ENCODE measurements at places on chromosomes 4 and X.

DNA sequence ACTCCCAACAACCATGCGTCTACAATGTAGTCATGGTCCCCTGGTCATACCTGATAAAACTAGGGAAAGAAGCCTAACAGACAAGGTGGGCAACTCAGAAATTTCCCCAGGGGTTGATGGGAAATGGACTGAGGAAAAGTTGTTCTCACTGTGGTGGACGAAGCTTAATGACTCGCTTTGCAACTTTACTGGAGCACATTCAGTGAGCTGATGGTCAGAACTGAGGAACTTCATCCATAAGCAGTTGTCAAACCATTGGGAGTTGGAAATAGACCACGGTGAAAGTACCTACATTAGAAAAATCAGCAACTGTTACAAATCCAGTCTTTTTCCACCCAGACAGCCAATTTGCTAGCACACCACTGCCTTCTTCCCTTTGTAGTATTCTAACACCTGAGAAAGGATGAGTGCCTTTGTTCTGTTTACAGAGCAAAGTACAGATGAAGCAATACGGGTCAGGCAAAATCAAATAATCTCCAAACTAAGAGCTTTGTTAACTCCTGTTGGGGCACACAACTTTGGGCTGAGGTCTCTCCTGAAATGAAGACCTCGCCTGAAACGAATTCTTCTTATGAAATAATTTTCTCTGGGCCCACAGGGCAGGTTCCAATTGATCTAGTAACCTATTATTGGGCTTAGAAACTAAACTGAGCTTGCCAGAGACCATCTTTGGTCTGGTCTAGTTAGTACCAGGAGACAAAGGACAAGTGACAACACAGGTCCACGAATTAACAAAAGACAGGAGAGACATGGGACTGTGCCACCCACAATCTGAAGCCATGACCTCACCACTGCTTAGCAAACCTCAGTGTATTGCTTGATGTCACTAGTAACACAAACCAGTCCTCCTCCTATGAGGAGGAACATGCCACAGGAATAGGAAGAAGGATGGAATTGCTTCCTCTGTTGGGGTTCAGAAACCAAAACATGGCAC lies 58.9 kb upstream of the NFKB1 start:
- no peak for DNase-seq

DNA sequence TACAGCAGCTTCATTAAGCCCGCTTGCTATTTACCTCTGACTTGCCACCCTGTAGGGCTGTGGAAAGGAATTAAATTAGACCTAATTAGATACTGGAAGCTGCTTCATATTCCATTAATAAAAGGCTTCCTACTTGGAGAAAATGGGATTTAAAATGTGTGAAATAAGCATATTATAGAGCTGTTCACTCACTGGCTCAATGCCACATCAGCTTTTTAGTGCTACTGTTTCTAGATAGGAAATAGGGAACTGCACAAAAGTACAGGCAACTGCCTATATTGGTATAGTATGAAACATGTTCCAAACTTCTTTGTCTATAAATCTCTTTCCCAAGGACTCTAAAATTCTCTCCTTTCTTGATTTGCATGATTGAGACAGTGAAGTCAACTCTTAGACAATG lies 407.9 kb upstream of the AADAT start:
- no peak for DNase-seq

DNA sequence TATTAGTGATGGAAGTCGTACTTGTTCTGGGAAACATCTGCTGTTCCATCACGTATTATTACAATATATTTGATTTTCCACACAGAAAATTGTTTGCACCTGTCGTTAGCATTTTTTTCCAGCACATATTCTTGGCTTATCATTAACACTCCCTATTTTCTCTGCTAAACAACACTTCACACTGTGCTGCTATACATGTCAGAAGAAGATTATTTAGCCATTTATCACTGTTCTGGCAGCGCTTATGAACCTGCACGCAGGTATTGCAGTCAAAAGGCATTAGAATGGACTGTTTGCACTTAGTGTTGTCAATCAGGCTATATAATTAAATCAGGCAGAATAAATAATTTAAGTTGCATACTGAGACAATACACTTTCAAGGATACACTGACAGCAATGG lies 218.6 kb downstream of the CHM start:
- no peak for DNase-seq

DNA sequence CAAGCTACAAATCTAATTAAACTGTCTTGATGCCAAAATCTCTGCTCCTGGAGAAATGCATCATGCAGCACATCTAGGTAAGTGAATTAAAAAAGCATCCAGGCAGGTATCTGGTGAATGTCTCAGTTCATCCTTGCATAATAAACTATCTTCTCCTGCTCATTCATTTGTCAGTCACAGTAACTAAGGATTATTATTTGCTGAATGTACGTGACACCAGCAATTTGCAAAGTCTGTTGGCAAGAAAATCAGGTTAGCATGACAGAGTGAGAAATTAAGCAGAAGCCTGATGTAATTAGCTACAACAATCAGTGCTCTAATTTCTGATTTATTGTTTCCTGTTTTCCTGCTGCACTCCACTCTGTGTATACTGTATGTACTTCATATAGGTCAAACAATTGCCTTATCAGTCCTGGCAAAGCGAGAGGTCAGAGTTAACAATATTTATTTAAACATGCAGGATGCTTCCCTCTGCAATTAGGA lies 213.6 kb downstream of the FBXO8 start:
- DNase-seq, result no peak

DNA sequence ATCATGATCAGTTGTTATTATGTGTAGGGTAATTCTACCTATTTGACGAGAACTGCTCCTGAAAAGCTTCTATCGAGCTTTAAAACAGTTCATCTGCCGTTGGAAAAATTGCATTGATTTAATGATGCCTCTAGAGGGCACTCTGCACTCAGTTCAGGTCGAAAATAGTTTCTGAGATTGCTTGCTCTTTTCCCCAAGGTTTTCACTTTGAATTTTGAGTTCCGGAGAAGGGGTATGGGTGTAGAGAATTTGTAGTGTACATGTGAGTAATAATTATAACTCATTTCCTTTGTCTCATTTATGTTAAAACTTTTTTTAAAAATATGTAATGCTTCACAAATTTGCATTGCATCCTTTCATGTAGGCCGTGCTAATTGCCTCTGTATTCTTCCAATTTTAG lies 28.4 kb upstream of the TNIP3 start:
- no peak for DNase-seq

- DNase-seq, result no peak
Measured at GRCh38 chrX:140190441-140191108, 225.3 kb upstream of the CXorf66 start.

DNA sequence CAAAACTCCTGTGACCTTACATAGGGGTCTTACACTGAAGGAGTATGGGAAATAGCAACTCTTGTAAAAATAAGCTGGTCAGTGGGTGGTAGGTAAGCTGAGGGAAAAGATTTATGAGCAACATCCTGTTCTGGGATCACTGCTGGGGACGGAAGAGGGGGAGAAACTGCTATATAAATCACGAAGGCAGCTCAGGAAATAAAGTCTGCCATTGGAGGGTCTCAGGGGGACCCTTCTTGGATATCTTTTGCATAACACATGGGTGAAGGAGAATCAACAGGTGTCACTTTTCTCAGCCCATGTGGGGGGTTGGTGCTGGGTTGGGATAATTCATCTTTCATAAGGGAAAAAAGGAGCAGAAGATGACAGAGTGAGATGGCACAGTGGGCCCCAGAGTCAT lies 33.7 kb downstream of the AFF1 start:
- DNase-seq, result no peak

DNA sequence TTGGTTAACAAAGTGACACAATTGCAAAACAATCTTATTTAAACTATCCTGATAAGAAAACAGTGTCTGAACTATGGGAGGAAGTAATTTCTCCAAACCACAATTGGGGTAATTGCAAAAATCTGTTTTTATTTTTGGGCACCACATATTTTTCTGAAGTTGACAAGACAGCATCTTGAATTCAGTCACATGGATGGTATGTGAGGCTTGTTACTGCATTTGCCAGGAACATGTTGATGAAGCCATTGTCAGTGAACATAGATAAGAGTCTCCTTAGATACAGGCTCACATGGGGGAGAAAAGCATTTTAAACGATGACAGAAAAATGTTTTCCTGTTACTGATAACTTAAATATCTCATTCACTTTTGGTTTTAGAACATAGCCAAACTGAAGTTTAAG lies 5.5 kb upstream of the USP53 start:
- DNase-seq, result no peak

- DNase-seq, result no peak
Measured at GRCh38 chr4:69823048-69823447, 36.9 kb downstream of the SULT1E1 start.

DNA sequence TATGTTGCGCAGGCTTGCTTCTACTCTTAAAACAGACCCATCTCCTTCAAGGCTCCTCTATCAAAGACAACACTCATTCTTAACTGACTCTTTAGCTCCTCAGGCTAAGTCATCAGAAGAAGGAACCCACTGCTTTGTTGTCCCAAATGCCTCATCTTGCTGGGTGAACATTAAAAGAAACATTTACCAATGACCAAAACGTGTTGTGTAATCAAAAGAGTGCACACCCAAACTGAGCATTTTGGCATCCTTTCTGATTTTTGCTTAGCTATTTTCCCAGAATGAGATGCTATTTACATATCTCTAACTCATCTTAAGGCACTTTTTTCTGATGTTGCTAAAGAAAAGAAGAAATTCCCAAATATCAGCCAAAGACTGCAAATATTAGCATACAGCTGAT lies 131.7 kb upstream of the VCX3A start:
- DNase-seq, result no peak

DNA sequence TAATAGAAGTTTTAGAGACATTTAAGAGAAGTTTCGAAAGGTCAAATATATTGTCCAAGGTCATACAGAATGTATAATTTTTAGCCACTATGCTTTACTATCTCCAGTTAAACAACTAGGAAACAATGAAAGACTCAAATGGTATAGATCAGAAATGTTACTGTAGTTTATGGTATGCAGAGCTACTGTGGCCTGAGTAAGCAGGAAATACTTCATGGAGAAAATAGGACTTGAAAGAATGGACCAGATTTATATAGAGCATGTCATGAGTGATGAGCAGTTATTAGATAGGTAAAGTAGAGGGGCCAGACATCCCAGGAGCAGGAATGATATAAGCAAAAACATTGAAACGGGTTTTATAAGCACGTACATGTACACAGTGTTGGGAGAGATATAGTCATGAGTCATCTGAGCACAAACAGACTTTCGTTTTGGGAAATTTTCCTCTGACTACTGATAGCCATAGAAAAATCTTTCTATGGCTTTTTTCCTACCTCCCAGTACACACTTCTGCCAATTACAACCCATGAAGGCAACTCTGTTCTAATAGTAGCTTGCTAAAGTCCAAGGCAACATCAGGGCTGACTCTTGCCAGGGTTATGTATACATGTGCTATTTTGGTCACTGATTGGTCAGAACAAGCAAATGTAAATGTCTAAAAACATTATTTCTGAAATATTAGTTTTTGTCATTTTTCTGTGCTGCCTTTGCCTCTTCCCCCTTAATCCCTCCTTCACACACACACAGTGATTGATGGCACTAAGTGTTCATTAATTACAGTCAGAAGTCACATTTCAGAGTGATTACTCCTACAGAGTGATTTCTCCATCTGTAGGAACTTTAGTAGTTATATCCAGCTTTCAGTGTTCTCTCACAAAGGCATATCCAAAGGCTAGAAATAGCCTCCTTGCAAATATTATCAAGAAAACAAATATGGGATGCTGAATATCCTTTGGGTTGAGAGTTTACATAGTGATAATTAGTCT lies 198.7 kb downstream of the ENOX2 start:
- no peak for DNase-seq

GRCh38 chrX:116749943-116750342 lies 287.2 kb upstream of the CT83 start:
- no peak for DNase-seq

DNA sequence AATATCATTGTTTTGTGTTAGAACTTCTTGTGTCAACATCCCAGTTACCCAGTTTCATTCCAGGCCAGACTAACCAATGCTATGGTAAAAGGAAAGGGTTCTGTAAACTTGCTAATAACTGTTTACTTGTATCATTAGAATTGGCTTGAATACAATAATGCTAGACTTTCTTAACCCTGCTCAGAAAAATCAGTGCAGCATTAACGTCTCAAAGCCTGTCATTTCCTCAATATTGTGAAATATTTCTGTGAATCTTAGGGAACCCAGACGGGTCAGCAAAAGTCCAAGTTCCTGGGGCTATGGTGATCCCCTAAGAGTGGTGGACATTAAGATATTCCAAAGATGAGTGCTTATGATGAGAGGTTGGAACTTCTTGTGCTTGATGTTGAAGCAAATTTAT lies 541.2 kb upstream of the MAGEB18 start:
- DNase-seq, result no peak
